ENCODE measurements at places on chromosomes 6 and 20.

- no peak for DNase-seq
These were observed 24.5 kb downstream of the NDUFAF5 start for GRCh38 chr20:13809373-13809772.

GRCh38 chr6:113172531-113172966 is 684.6 kb upstream of the MARCKS start:
- no peak for DNase-seq

DNA sequence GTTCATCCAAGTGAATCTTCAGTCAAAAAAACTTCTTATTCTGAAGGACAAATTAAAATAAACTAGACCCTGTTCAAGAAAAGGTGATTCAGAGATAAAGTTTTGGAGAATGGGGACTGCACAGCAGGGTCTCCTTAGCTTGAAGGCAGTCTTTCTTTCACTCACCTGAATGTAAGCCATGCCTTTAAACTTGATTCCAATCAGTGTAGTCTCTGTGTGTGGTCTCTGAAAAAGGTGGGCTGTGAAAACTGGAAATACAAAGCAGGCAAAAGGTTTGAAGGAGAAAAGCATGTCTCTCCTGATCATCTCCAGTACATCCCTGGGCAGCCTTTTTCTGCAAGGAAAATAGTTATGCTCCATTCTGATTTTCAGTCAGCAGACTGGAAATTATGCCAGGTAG is 188.0 kb upstream of the SASH1 start:
- DNase-seq: no peak

DNA sequence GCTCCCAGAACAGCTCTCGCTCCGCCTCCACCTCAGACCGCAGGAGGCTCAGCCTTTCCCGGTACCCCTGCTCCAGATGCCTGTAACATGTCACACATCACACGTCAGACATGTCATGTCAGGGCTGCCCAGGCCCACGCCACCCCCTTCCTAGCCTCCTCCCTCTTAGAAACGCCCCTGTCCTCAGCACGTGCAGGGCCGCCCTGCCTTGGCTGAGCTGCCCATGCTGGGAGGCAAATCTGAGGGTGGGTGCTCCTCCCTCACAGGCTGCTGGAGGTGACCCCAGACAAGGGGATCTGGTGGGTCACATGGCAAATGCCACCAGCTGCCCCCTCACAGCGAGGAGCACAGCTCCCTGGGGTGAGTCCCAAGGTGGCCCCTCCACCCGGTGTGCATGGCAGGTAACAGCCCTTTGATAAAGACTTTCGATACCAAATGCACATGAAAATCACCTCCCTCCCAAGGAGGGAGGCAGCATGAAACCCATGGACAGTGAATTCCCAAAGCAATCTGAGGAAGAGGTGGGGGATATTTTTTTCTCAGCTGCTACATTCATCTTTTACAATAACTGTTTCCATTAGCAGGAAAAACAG is 84.1 kb downstream of the GINS1 start:
- no peak for DNase-seq

DNA sequence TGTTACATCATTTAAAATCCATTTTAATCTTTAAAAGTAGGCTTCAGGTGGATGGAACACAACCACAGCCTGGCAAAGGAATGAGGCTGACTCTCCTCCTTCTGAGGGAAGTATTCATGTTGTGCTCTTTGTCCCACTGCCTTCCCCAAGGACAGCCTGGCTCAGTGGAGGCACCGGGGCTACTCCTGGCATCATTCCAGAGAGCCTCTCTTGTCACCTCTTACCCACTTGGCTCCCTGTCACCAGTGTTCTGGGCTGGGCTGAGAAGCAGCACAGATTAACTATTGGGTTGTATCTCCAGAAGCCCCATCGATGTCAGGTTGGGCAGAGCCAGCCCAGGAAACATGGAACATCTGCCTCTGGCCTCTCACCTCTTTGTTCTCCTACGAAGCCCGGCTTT is 10.7 kb upstream of the TP53INP2 start:
- no peak for DNase-seq

DNA sequence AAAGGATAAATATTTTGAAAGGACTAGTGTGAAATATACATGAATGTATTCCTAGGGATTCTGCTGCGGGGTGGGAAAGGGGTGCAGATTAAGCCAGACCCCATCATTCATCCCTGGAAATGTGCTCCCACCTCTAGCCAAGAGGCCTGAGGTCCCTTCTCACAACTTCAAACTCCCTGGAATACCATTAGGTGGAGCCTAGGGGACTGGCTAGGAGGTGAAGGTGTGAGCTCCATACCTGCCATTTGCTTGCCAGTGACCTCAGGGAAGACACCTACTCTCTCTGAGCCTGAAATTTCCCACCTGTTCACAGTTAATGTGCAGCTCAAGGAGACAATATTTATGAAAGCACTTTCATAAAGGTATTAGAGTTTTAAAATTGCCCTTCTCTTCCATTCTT is 4.7 kb upstream of the CCN2 start:
- no peak for DNase-seq

Measured in stimulated activated CD8-positive, alpha-beta memory T cell treated with anti-CD3 and anti-CD28 coated beads, Interleukin-12 subunit alpha, Interleukin-12 subunit beta, amount 100 ng/mL, for 1 hour (primary cell).